Lung (tissue), 17 donors: ENCODE measurements at places on chromosomes 12 and 14.

GRCh38 chr12:63151623-63152320 is 771 bp upstream of the AVPR1A start:
- peak; percentile 50 for DNase-seq

GRCh38 chr12:26838888-26839416 is 6.0 kb upstream of the ITPR2 start:
- no peak for DNase-seq

GRCh38 chr12:94263011-94263811 is 114.8 kb downstream of the PLXNC1 start:
- no peak for DNase-seq

DNA sequence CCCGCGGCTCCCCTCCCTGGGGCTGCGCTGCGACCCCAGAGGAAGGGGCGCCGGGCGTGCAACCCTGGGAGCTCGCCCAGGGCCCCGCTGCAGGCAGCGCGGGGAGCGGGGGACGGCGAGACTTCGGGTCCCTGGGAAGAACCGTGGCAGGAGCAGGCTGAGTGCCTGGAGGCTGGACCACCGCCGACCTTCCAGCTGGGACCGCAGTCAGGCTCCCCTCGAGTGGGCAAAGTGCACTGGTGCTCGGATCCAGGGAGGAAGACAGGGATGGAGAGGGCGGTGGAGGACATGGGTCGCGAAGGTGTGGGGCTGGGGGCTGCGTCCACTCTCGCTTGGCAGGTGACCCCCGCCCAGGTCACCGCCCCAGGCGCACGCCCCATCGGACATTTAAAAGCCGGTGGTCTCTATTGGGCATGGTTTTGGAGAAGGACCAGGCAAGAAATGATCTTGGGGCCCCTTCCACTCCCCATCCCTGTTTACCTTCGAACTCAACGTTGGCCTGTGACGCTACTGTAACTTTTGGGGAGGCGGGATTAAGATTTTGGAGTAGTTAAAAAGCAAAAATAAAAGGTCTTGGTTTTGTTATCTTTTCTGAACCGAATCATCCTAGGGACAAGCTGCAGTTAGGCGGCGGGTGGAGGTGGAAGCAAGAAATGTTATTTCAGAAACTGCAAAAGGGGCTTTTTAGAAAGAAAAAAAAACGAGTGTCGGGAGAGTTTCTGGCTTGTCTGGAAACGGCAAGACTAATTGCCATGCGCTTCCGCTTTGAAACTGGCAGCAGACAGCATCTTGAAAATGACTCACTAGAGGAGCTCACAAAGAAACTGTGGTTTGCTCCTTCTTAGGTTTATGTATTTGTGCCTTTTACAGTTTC is 1.0 kb downstream of the ELK3 start:
- DNase-seq = peak; percentile 71

DNA sequence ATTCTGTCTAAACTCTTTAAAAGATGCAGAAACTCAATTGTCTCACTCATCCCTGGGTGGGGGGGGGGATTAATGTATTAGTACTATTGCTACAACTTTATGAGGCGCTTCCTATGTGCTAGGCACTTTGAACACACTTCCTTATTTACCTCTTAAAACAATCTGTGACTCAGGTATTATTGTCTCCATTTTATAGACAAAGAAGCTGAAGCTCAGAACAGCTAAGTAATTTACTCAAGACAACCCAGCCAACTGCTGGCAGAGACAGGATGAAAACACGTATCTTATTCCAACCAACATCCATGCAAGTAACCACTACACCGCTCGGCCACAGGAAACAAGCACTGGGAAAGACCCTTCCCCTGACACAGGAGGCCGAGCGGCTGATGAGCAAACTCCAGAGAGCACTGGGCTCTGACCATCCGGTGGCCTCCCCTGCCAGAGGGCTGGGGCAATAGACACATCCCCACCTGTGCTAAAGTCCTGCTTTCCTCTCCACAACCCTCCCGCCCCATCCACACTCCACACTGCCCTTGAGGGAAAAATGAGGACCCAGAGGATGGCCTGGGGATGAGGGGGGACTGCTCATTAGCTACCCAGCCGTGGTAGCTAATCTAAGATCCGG is 244.2 kb downstream of the DPF3 start:
- DNase-seq = no peak

DNA sequence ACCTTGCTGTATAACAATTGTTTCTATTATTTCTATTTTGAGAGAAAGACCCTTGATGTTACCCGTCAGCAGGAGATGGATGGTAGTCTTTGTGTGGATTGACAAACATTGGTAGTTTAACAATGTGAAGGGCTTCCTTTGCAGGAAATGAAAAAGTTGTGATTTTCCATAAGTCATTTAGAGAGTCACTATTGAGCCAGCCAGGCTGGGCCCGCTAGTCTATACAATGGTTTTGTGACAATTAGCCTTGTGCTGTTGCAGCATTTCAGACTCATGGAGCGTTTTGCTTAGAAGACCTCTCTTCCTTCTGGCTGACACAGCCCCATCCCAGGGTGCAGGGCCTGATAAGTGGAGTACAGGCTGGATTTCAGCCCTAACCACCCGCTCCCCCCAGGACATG is 18.3 kb upstream of the SLC38A2 start:
- no peak for DNase-seq

- DNase-seq = no peak
Observed at GRCh38 chr12:114286145-114286544, 119.8 kb downstream of the TBX5 start.

DNA sequence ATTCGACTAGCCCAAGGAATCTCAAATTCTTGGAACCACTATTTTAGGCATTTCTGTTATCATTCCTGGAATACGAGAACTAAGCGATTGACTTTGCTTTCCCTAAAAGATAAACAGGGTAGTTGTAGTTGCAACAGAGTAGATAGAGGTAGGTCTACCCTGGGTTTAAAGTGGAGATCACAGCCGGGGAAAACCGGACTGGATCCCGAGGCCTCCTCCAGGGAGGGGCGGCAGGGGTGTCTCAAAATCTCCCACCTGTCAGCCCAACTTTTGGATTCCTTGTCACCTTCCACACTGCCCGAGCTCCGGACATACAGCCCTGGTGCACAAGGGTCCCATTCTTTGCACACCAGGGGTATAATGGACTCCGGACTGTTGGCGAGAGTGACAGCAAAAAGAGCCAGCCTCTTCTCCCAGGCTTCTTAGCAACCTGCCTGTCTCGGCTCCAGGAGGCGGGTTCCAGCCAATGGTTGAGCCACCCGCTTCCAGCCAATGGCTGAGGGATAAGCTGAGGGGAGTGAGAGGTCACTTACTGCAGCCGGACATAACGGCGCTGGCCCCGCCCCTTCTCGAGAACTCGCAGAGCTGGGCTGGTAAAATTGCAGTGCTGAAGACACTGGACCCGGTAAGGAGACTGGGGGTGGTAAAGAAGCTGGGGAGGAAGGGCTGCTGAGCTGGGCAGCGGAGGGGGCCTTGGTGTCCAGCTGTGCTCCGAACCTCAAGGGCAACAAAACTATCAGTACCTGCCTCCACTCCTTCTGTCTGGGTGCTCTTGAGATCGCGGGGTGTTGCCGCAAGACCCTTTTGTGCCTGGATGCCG is at the start of gene SUOX:
SUOX (plus strand) TSS at position 562 of the 820 bp plus-strand sequence. CDS start 4,946 bp downstream, outside the sequence.
- DNase-seq = peak; percentile 99

- DNase-seq = peak; percentile 60
Observed at GRCh38 chr14:105019861-105020814, 745 bp downstream of the CDCA4 start.

DNA sequence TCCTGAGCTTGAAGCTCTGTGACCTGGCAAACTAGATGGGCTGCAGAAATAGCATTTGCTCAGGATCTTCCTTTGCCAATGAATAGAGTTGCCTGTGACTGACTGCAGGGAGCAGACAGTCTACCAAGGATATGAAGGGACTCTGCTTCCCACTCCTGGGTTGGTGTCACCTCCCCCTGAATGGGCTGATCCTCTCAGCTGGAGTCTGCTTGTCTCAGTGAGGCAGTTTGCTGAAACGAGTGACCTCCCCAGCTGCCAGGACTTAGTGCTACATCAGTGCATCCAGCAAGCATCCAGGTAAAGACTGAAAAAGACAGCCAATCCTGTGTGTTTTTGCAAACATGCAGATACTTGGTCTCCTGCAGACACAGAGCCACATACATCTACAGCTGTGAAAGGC is 28.5 kb downstream of the PAH start:
- DNase-seq = no peak

DNA sequence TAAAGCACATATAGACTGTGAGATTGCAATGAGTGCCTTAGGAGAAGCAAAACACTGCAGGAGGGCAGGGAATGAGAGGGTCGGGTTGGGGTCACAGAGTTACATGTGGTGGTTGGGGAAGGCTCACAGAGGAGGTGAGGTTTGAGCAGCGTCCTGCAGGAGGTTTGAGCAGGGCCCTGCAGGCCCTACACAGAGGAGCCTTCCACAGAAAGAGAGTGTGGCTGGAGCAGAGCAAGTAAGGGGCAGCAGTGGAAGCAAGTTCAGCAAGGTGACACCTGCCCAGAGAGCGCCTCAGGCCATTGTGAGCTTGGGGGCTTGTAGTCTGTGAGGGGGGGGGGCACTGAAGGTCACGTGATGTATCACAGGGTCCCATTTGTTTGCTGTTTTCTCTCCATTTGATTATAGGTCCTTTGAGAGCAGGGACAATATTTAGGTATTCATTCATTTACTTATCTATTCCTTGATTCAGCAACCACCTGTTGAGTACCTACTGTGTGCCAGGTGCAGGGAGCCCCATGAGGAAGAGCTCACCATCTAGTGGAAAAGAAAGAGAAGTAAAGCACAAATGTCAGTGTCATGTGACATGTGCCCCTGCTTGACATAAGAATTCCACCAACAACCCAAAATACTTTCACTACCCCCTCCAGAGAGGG is 56.6 kb downstream of the GALNT16 start:
- no peak for DNase-seq

GRCh38 chr12:54300225-54300731 is 537 bp downstream of the NFE2 start:
- DNase-seq = no peak

GRCh38 chr12:54173066-54173726 is 15.6 kb downstream of the SMUG1 start:
- peak; percentile 65 for DNase-seq

DNA sequence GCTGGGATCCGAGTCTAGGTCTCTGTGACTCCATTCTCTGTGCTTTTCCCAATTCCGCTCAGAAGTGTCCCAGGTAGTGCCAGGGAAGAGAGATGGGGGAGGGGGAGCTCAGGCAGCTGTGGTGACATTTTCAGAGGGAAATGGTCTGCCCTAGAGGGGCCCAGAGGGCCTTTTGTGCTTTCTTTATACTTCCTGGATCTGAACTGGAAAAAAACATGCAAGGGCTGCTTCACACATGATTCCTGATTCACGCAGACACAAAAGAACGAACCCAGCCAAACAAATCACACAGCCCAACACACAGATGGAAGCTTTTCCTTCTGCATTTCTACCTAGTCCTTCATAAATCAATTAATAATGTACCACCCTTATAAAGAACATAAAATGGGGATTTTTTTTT is 26.5 kb downstream of the GPR68 start:
- peak; percentile 15 for DNase-seq

DNA sequence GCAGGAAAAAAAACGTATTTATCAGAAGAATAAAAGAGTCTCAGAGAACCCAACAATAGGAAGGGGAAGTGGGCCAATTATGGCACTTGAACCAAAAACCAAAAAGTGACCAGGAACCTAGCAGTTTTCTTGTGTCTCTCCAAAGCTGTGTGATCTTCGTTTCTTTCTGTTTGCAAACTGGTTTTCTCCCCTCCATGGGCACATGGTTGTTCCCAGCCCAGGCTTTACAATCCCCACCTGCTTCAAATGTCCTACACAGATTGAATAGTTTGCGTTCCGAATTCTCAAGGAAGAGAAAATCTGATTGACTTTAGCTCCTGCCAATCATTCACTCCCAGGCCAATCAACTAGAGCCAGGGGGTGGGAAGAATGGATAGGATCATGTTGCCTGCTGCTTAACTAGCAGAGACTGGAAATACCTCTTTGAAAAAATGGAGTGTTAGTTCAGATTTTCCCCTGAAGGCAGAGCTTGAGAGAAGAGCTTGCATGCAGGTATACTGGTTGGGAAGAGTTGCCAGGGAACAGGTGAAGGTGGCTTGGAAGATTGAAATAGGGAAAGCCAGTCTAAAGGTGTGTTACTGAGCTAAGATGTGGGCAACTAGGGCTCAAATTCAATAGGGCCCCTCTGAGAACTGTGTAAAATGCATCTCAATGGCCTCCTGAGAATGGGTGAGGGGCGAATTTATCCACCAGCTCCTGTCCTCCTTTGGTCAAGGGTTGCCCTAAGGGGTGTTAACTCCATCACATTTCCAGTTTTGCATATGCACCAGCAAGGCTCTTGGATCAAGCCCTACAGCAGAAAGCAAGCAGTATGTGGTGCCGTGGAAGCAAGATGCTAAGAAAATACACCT is 106.4 kb upstream of the SRRM4 start:
- DNase-seq = no peak

- DNase-seq = no peak
Observed at GRCh38 chr14:77309131-77309530, 11.6 kb downstream of the POMT2 start.

GRCh38 chr12:124506145-124506831 is 61.1 kb downstream of the NCOR2 start:
- DNase-seq = peak; percentile 86

DNA sequence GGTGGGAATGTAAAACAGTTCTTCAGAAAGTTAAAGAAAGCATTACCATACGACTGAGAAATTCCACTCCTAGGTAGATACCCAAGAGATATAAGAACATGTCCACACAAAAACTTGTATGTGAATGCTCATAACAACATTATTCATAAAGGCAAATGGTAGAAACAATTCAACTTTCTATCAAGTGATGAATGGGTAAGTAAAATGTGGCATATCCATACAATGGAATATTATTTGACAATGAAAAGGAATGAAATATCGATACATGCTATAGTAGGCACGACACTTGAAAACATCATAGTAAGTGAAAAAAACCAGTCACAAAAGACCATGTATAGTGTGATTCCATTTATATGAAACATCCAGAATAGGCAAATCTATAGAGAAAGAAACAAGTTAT is 71.3 kb downstream of the GALNT8 start:
- DNase-seq = no peak

DNA sequence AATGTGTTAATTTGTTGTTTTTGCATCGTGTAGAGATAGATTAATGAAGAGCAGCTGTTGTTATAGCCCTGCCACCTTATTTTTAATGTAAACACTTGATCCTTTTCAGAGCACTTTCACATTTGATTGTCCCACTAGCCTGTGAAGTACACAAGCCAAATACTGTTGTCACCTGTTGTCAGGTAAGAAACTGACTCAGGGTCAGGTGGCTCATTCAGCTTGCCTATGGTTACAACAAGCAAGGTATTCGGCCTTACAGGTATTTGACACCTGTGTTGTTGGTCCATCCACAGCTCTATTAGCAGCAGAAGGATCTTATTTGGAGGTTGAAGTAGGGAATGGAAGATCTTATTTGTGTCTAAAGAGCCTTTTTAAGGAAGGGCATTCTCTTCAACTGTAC is 108.9 kb downstream of the GPR135 start:
- DNase-seq = no peak
